NCI-H526 treated with DMSO at 0.1 percent for 48 hours (cell line): ENCODE measurements at places on chromosomes 11 and 22.

- DNase-seq, result no peak
Measured at GRCh38 chr11:113991170-113991569, 16.3 kb downstream of the HTR3A start.

DNA sequence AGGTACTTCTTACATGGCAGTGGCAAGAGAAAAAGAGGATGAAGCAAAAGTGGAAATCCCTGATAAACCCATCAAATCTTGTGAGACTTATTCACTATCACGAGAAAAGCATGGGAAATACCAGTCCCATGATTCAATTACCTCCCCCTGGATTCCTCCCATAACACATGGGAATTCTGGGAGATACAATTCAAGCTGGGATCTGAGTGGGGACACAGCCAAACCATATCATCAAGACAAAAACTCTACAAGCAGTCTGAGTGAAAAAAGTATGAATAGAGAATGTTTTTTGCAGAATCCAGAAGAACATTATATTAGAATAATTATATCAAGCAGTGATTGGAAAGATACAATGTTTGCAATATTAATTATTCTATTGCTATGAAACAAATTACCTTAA is 893.7 kb downstream of the FAM181B start:
- no peak for DNase-seq

DNA sequence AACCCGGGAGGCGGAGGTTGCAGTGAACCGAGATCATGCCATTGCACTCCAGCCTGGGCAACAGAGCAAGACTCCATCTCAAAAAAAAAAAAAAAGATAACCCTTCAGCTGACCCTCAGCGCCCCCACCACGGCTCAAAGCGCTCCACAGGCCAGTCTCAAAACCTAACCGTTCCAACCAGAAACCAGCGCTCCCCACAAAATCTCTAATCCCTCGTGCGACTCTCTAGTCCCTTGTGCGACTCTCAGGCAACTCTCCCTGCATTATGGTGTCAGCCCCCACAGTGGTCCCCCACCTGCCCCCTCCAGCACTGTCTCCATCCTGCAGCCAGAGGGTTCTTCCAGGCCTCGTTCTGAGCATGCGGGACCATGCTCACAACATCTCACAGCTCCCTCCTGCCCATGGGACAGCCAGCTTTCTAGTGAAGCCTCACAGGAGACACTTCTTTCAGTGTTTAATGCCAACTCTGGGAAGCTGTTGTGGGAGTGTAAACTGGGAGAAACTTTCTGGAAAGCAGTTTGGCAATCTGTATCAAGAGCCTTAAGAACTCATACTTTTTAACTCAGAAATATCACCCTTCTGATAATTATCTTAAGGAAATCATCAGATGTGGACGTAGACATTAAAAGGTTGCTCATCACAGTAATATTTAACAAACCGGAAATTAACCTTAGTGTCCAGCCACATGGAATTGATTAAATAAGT is 4.2 kb upstream of the RASGRP2 start:
- DNase-seq, result no peak

DNA sequence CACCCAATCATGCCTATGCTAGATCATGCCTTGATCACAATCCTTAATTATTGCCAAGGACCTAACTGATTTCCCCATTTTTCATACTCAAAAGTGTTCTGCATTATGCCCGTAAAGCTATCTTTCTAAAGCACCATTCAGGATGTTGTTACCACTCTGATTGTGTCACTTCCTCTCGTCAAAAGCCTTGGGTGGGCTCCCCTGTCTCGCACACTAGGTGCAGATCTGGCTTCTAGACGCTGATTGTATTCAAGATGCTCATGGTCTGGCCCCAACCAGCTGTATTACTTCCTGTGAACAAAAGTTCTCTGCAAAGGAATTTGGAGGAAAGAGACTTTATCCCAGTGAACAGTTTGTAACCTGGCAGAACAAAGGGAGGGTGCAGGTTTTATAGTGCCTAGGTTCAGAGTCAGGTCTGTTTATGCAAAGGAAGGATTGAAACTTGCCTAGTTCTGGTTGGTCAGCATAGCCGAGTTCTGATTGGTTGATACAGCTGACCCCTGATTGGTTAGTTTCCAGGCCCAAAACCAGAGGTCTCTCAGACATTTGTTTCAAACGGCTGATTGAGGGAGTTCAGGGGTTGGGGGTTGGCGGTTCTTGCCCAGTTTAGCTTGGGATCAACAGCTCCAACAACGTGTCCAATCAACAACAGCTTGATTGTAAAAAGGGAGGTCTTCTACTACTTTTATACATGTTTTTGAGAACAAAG is 25.4 kb downstream of the ATG13 start:
- DNase-seq, result no peak

- DNase-seq, result no peak
Measured at GRCh38 chr22:46587492-46588278, 32.5 kb upstream of the GRAMD4 start.

DNA sequence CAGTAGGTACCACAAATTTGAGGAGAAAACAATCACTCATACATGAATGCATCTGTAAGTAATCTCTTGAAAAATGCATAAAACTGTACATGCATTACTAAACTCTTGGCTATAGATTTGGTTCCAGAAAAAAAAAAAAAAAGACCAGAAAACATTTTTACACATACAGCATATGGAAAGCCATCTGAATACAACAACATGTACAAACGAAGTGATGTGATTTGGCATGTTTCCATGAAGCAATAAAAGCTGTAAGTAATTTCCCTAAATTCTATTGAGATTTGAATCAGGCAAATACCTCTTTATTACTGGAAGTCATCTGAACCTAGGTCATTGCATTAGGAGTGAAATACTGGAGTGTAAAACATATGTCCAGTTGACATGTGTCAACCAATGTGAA is 31.9 kb upstream of the ZC3H12C start:
- peak; percentile 93 for DNase-seq

DNA sequence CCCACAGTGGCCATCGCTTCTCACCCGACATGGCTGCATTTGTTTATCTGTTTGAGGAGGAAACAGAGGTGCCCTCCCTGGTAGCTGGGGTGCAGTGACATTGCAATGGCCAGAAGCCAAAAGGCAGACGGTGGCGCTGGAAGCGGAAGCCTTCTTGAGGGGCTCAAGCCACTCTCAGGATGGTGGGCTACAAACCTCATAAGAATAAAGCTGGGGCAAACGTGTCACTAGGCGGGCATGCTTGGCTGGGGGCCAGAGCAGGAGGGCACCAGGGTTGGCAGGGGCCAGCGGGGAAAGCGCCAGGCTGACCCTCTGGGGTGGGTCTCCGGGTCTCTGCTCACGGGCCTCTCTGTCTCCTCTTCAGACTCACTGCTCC is 12.6 kb downstream of the TNNT3 start:
- no peak for DNase-seq

GRCh38 chr22:32932176-32932575 is 126.0 kb downstream of the SYN3 start:
- DNase-seq, result no peak

DNA sequence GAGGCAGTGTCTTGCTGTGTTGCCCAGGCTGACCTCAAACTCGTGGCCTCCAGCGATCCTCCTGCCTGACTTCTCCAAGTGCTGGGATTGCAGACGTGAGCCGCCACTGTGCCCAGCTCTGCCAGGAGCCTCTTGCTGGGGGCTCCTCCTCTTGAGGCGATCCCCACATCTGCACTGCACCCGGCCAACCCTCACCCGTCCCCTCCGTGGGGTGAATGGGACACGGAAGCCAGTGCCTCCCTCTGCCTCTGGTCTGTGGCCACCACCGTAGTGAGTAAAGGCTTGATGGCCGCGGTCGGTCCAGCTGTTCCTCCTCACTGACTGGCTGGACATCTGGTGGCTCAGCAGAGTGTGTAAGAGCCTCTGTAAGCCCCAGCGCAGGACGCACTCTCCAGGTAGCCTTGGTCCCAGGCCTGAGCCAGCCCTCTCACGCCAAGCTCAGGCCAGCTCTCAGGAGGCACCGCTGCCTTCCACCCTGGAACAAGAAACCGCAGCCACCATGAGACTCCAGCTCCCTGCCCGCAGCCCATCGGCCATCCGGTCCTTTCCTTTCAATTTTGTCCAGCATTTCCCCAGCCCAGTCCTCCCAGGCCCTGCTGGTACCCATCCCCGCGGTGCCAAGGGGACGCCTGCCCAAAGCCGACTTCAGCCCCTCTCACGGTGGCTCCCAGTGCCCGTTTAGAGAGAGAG is 100.3 kb downstream of the BRD1 start:
- DNase-seq, result no peak
